ENCODE measurements at places on chromosomes 5 and 9.

DNA sequence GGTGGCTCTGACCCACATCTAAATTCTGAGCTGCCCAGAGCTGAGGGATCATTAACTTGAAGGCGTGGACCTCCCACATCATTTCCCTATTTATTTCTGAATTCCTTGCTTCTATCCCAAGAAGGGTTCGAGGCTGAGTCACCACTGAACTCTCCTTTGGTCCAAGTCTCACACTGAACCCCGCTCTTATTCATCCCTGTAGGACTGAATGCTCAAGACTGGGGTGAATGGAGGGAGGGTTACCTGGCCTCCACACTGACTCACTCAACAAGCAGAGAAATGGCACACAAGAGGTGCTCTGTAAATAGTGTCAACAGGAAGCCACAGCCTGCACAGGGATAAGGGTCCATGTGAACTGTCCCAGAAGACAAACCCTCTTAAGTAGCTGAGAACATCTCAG lies 79.1 kb upstream of the FSTL4 start:
- no peak for DNase-seq

GRCh38 chr5:98365126-98365525 lies 408.3 kb upstream of the RGMB start:
- DNase-seq, result no peak

DNA sequence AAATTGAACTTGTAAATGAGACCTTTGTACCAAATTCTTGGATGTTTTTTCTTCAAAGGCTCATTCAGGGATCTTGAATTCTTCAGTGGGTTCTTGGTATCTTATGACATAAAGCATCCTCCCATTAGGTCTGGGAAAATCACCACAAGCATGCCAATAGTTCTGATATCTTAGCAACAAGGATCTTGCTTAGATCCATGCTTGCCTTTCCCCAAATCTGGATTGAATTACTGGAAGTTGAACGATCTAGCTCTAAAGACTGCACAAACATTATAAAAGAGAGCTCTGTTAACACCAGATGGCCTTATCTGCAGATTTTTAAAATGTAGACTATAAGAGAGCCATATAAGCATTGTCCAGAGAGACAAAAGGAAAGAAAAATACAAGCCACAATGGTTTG lies 266.3 kb downstream of the RAB3C start:
- no peak for DNase-seq

GRCh38 chr5:134005417-134006061 lies 764 bp upstream of the VDAC1 start:
- DNase-seq, result no peak

- no peak for DNase-seq
Observed at GRCh38 chr5:106127985-106128384, 1542.8 kb downstream of the EFNA5 start.

GRCh38 chr9:136603216-136603615 lies 57.4 kb upstream of the NOTCH1 start:
- DNase-seq, result no peak

DNA sequence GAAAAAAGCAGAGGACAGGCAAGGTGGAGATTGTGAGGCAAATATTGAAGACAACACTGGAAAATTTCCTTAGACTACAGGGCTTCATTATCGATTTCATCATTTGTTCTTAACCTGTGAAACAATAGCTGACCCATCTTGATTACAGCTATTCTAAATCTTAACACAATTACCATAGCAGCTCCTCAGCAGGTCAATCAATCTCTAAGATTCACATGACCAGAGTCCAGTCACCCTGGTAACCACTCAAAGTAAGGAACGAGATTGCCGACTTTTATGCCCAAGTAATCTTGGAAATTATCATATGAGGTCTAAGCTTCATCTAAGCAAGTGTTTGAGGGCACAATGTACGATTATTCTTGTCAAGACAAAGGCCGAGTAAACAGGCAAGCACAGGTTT lies 93.8 kb downstream of the TTC39B start:
- no peak for DNase-seq

GRCh38 chr9:91359734-91360470 lies 1.8 kb downstream of the AUH start:
- DNase-seq, result no peak

- no peak for DNase-seq
Observed at GRCh38 chr5:154520861-154521453, 42.9 kb upstream of the HAND1 start.

- DNase-seq, result no peak
Observed at GRCh38 chr9:33455945-33456344, 8.6 kb upstream of the AQP3 start.

- no peak for DNase-seq
Observed at GRCh38 chr5:149423794-149424268, 44.7 kb upstream of the IL17B start.

DNA sequence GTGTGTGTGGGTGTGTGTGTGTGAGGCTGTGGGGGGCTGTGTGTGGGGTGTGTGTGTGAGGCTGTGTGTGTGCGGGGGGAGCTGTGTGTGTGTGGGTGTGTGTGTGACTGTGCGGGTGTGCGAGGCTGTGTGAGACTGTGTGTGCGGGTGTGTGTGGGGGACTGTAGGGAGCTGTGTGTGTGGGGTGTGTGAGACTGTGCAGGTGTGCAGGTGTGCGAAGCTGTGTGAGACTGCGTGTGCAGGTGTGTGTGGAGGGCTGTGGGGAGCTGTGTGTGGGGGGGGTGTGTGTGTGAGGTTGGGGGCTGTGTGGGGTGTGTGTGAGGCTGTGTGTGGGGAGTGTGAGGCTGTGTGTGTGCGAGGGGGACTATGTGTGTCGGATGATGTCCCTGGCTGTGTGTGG lies 23.2 kb downstream of the AHRR start:
- peak; percentile 2 for DNase-seq

DNA sequence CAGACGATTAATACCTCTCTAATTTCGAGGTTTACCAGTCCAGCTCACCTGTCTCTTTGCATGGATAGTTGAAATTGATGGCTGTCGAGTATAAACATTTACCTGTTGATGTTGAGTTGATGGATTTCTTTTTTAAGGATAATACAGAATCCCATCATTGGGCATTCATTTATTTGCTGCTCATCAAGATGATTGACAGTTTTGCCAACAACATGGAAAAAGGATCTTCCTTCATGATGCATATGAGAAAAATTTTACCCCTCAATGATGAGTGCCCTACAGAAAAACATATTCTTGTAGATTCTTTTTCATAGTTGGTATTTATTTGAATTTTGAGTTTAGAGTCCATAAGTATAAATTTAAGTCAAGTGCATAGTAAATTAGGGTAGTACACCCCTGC lies 59.2 kb downstream of the ZCCHC7 start:
- DNase-seq, result no peak

GRCh38 chr9:18327121-18327520 lies 146.8 kb upstream of the ADAMTSL1 start:
- no peak for DNase-seq

Data from T-helper 2 cell treated with Interferon-gamma antibody and Interleukin-4, amounts not matched to agents 5 μg/mL and 100 μg/mL, for 36 hours (primary cell).